ENCODE measurements at places on chromosomes 4 and X.
A peak's percentile ranks its signal among the peaks of the same experiment; 100 is the strongest.

DNA sequence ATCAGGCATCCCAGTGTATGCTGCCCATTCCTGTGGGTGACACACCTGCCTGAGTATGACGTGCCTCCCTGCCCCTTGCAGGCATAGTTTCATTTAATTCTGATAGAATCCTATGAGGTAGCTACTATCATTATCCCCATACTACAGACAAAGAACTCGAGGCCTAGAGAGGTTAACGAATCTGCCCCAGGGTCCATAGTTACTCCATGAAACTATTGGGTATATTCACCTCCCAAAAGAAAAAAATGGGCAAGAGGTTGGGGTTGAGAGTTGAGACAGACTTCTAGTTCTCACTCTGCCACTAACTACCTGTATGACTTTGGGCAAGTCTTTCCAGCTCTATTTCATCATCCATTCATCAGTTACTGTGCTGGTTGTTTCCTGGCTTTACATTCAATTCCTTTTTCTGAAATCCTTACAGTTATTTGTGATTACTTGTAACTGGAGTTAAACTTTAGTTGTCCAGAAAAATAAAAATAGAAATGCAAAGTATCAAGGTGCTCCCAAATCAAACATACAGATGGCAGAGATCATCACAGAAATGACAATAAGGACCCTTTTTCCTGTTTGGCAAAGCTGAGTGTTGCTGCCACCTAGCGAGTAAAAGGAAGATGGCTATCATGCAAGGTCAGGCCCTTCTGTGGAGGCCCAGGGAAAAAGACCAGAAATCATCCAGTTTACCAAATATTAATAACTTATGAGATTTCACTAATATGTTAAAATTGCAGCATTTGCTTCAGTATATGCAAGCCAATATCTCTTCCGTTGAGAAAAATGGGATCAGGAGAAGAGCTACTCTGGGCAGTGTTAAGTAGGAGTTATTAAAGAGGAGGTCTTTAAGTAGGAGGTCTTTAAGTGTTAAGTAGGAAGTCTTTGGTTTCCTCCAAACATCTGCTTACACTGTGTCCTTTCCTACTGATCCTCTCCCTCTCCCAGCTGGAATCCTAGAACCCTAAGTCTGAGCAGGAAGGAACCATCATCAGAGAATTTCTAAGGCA is 17.1 kb upstream of the MAP7D3 start:
- DNase-seq: no peak

DNA sequence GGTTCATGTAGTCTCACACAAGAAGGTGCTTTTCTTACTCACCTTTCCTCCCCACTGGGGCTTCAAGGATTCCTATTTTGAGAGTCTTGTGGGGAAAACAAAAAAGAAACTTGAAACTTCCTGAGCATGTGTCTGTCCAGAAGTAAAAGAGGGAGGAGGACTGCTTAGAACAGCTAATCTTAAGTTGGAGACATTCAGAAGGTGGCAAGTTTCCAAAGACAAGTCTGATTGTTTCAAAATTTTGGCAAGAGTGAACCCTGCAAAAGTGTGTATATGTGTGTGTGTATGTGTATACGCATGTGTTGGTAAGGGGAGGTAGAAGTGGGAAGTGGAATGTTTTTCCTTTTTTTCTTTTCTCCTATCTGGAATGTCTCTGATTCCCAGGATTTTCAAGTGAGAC is 189.0 kb upstream of the FRMPD4 start:
- no peak for DNase-seq

- DNase-seq: no peak
Observed at GRCh38 chr4:3372264-3372932, 69.4 kb upstream of the HGFAC start.

GRCh38 chrX:43551590-43551989 is 104.5 kb upstream of the MAOA start:
- no peak for DNase-seq

- no peak for DNase-seq
Observed at GRCh38 chr4:168844353-168845049, 165.6 kb downstream of the CBR4 start.

DNA sequence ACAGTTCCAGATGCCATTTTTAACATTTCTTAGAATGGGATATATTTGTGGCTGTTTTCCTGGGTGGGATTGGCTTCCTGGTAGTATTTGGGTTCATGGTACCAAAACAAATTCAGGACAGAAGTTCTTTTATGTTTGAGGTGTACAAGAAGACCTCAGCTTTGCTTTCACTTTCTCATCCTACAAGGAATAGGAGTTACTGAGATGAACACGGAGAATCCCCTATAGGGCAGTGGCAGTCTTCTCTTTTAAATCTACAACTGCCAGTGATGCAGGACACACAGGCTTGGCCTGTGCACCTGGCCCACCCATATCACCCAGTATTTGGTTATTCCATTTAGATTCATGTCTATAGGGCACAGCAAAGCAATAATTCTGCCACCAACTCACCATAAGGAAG is 35.2 kb downstream of the SLC10A7 start:
- no peak for DNase-seq

DNA sequence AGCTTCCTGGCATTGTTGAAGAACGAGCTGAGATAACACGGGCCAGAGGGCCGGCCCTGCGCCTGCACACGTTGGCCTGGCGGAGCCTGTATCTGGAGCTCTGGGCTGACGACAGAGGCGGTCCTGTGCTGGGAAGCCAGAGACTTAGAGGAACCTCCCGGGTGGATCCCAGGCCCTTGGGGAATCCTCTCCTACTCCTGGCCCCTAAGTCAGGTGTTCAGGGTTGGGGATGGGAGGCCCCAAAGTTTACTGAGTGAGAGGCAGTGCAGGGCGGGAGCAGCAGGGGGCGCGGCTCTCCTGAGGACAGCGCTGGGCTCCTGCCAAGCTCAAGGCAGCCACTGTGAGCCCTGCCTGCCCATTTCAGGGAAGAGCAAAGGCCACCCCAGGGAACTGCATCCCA is 2.5 kb upstream of the HTRA3 start:
- DNase-seq: peak; percentile 35

- DNase-seq: no peak
Observed at GRCh38 chrX:84729408-84729807, 227.2 kb upstream of the HDX start.

DNA sequence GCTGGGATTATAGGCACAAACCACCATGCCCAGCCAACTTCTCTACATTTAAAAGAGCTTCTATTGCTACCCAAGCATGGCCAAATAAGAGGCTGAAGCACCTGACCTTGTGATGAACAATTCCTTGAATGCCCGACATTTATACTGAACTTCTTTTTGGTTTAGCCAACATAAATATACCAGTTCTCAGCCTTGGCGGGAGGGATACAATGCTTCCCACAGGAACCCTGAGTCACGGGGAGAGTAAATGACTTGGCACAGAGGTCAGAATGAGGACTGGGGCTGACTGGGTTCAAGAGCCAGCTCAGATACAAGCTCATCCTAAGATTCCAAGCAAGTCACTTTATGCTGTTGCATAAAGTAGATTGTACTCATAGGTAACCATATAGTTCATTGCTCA is 6.1 kb downstream of the HOPX start:
- DNase-seq: no peak

DNA sequence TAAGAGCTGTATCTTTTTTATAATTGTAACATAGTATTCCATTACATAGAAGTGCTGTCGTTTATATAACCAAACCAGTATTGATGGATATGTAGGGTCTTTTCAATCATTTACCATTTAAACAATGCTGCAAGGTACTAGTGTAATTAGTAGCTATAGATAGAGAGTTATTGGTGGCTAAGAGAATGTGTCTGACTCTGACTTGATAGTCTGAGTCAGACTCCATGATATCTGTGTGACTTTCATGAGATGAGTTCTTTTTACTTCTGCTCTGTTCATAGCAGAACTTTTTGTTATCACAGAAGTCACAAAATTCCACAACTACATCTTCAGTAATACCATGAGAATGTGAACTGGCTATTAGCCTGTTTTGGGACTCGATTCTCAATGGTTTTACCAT is 150.6 kb downstream of the FHIP1A start:
- DNase-seq: no peak

GRCh38 chr4:170022211-170022610 is 4.0 kb downstream of the MFAP3L start:
- DNase-seq: no peak

DNA sequence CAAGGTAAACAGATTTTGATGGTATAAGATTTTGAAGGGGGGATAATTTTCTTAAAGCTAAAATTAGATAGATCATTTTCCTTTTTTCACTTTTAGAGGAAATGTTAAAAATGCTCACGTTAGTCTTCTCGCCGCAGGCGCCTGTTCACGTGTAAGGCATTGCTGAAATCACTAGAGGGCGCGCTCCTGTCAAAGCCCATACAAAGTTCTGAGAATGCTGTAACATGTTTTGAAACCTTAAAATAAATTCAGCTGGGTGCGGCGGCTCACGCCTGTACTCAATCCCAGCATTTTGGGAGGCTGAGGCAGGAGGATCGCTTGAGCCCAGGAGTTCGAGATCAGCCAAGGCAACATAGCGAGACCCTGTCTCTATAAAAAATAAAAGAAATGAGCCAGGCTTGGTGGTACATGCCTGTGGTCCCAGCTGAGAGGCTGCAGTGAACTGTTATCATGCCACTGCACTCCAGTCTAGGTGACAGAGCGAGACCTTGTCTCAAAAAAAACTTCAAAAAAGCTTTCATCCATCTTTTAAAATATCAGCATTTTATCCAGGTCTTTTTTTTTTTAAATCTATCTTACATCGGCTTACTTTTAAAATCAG is 138.0 kb downstream of the RBMX2 start:
- peak; percentile 18 for DNase-seq

- no peak for DNase-seq
Observed at GRCh38 chrX:23103546-23103945, 103.8 kb downstream of the DDX53 start.

DNA sequence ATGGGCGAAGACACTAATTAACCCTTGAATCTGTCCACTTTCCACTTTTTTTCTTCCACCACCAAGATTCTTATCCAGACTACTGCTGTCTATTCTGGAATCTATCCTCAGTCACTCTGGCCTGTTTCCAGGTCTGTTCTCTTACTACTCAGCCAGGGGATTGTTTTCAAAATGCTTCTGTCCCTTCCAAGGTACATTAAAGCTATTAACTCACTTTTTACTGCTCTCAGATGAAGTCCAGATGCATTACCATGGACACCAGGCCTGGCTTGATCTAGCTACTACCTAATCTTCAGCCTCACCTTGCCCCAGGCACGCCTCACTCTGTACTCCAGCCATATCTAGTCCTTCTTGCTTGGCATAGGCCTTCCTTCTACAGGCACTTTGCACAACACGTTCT is 66.4 kb downstream of the GALNT7 start:
- no peak for DNase-seq

- DNase-seq: no peak
Observed at GRCh38 chr4:2595952-2596552, 59.6 kb downstream of the FAM193A start.

DNA sequence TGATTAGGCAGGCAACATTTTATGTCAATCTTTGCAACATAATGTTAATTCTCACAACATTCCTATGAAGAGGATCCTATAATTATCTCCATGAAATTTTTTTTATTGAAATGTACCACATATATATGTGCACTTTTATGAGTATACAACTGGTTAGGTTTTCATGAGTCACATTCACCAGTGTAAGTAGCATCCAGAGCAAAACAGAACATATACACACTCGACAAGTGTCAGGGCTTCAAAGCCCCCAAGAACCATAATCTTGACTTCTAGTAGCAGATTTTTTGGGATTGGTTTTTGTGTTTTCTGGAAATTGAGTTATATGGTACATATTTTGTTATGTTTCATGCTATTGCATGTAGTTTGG is 62.4 kb downstream of the ARHGAP10 start:
- no peak for DNase-seq

DNA sequence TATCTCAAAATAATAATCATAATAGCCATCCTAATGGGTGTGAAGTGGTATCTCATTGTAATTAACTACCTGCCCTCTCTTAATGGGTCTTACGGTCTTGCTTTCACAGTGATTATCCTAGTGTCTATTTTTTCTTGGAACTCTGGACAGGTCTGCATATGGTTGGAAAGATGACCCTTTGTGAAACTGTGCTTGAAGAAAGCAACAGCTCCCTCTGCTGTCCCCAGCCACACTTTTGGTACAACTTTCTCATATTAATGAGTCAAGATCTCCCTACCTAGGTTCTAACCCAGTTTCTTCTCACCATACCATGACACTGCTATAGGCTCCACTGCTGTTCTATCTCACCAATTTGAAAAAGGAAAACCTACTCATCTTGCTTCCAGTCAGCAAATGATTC is 2.4 kb downstream of the TFDP3 start:
- DNase-seq: no peak

GRCh38 chrX:110750526-110751189 is 45.0 kb downstream of the CHRDL1 start:
- DNase-seq: no peak
